Inflammatory macrophage treated with lipopolysaccharide for 4 hours (primary cell): ENCODE measurements at places on chromosomes 4 and X.

DNA sequence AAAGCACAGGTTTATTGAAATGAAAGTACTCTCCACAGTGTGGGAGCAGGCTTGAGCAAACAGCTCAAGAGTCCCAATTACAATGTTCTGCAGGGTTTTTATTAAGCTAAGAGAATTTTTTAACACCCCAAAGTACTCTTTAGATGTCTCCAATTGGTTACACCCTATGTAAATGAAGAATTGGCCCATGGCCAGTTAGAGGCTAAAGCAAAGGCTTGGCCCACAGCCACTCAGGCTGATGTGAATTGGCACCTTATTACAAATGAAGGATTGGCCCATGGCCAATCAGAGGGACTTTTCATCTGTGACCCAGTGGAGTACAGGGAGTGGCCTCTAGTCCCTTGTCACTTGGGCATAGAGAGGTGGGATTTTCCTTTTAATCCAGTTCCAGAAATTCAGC is 30.1 kb upstream of the IQCM start:
- no peak for DNase-seq

DNA sequence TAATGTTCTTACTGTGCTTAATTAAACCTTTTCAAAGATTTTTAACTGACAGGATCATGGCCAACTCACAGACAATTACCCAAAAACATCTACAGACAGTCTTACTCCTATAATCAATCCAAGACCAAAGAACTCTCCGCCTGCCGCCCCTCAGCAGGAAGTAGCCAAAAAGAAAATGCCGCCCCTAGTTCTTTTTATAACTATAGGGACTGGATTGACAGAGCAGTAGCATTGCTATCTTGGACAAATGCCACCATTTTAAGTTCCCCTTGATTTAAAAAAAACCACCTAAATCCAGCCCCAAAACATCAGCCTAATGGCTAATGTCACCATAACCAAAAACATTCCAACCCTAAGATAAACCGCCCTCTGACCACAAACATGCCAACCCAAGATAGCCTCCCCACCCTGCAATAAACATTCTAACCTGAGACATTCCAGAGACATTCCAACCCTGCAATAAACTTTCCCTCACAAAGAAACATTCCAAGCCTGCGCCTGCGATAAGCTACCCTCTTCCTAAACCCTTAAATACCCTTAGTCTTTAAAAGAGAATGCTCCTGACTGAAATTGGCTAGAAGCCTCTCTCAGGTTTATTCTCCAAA is 77.0 kb downstream of the COQ2 start:
- no peak for DNase-seq

DNA sequence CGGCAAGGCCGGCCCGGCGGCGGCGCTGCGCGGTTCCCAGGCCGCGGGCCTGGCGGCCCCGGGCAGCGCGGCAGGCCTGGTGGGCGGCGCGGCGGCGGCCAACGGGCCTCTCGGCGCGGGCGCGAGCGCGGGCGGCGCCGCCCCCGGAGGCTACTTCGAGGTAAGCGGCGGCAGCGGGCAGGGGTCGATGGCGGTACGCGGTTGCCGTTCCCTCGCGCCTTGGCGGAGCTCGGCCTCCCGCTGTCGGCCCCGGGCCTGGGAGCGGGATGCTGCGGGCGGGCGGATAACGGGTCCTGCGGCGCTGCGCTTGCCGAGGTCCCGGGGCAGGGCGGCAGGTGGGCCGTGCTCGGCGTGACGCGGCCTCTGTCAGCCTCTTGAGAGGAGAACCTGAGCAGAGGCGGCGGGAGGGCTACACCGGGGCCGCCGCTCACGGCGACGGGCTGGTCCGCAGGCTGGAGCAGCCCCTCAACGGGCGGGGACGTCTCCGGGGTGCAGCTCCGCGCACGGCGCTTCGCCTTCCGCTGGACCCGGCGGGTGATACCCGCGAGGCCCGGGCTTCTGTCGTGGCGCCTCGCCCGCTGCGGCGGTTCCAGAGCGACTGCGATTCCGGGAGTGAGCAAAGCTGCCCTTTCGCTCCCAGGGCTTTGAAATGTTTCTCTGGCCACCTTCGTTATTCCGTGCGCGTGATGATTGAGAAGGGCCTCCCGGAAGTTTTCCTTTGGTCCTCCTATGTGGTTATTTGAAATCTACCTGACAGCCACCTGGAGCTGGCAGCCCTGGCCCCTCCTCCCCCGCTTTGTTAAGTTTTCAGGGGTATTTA is 774 bp downstream of the FAM193A start:
- DNase-seq = peak; percentile 47

DNA sequence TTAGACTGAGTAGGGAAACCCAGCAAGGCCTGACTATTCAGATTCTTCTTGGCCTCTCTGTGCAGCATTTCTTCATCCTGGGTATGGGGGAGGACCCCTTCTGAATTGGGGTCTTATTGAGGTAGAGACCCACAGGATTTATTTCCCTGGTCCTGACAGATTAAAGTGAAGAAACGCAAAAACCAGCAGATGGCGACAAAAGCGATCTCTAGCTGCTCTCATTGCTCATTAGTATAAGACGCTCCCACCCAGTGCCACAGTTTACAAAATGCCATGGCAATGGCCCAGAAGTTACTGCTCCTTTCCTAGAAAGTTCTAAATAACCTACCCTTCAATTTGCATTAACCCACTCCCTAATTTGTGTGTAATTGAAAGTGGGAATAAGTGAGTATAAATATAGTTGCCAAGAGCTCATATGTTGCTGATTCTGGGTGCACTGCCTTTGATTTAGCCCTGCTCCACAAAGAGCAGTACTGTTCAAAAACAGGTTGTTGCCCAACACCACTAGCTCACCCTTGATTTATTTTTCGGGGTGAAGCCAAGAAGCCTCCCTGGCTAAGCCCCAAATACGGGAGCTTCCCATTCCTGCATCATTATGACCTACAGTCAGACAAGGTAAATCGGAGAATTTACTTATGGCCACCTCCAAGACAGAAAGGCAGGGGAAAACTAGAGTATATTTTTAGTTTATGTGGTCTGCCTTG is 3.7 kb upstream of the BEX4 start:
- peak; percentile 48 for DNase-seq

DNA sequence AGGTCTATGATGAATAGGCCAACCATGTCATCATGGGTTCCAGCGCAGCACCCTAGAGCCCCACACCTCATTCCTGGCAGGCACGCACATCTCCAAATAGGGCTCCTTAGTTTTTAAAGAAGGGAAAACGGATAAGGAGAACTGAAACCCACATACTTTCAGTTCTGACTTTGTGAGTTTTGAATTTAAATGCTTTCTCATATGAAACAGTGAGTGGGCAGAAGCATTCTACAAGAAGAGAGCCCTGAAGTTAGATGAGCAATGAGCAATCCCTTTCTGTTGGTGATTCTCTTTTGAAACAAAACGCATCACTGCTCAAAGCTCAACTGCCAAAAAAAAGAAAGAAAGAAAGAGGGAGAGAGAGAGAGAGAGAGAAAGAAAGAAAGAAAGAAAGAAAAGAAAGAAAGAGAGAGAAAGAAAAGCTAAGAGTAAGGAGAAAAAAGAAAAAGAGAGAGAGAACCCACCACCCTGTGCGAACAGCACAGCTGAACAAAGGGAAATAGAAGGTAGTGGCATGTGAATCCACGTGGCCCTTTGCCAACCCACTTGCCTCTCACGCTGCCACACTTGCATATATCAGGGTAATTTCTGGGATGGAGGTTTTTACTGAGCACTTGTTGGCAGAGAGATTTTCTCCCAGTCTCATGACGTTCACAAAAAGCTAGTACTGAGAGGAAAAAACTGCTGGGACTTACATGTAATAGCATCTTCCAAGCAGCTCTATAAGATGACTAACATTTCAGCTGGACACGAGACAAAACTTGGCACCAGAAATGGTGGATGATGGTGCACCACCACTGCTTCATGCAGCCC is 31.0 kb downstream of the TMSB4X start:
- DNase-seq = peak; percentile 89
